SK-MEL-5 (cell line): ENCODE measurements at places on chromosomes 11 and 22. TPM values are rescaled to one million over a fixed set of nuclear protein-coding genes. Genes with fewer than 3 reads are reported as not detected.

KREMEN1 gene
- total RNA-seq: 23.0 and 23.5 TPM in 2 replicates

DNA sequence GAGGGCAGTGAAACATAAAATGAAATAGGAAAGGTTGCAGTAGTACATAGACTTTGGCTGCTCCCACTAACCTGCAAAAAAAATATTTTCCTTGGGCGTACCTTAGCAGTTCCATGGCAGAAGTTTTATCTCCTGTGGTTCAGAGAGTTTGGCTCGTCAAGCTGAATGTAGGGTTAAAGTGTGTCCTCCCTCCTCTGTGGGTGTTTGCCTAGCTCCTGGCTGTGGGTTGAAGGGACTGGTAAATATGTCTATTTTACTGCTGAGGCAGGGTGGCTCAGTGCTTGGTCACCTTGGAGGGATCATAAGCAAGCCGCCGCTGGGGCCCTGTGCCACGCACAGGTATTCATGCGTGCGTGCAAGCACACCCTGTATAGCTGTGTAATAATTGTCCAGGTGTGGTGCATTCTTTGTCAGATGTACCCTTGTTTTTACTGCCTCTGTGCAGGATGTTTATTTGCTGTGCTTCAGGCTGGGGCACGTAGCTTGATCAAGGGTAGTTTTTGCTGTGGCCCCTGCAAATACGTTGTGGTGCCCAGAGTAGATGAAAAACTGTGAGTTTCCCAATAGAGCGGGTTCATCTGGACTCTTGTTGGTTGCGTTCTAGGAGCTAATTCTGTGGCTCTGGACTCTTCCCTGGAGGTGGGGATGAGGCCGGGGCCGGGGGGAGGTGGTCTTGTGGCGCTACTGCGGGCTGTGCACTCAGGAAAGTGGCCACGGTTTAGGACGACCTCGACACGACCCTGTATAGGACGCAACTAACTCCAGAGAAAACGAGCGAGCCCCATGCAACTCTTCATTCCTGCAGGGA is 732 bp upstream of the SORL1 start:
- no peak for DNase-seq

SYT9 gene
- total RNA-seq: 0.11 TPM in 1 of 2 replicates, not detected in the other

DNA sequence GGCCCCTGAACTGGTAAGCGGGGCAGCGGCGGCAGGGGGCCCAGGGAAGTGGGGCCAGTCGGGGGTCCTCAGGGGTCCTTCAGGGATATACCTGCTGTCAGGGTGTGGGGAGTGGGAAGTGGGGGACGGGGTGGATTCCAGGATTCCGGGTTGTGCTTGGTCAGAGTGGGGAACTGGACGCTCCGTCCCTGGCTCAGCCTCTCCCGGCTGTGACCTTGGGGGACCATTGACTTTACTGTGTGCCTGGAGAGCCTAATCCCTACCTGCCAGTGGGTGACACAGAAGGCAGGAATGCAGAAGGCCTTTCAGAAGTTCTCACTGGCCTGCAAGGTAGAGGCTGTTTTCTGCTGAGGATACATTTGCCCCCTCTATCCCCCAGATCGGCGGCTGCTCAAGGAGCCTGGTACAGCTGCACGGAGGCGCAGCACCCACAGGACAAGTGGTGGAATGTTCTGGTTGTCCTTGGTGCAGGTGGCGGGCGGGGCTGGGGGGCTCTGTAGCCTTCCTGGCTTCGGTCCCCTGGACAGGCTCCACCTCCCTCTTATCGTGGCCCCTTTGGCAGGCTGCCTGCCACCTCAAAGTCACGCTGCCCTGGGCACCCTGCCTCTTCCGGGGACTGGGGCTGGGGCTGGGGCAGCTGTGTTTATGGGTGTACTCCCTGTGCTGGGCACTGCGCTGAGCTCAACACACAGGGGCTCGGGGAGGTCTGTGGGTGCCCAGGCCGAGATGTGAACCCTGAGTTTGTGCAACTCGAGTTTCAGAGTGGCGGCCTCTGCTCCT is 18.4 kb downstream of the KCNQ1 start:
- DNase-seq: no peak

DNA sequence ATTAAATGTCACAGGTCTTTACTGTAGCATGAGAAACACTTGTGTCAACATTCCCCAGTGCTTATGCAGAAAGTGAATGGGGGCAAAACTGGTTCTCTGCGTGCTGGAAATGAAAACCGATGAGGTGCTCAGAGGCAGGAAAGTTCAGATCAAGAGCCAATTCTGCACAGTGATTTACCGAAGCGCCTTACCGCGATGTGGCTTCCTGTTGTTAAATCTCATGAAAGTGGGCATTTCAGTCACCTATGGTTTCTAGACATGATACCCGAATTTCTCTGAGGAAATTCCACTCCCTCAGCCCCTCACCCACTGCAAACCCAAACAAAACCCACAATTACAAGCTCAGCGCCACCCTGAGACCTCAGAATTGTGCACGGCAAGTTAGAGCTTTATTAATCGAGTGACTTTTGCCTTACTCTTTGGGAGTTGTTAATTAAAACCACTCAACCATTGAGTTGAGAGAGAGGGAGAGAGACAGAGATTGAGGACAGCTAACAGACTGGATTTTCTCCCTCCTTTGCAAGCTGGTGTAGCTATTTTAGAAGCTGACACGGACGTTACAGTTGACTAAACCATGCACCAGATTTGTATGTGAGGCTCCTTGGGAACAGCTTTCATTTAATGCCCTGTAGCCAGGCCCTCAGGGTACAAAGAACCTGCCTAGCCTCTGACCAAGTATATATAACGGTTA is 196.4 kb downstream of the DBX1 start:
- no peak for DNase-seq

- no peak for DNase-seq
These were observed 14.4 kb downstream of the SCARF2 start for GRCh38 chr22:20423008-20423905.

DNA sequence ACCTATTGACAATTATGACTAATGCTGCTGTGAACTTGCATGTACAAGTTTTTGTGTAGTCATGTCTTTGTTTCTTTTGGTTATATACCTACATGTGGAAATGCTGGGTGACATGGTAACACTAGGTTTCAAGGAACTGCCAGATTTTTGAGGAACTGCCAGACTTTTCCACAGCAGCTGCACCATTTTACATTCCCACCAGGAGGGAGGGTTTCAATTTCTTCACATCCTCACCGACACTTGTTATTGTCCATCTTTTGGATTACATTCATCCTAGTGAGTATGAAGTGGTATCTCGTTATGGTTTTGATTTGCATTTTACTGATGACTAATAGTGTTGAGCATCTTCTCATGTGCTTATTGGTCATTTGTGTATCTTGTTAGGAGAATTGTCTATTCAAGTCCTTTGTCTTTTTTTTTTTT is 13.3 kb downstream of the CLDN5 start:
- no peak for DNase-seq

- DNase-seq: peak; percentile 81
These were observed 32.6 kb downstream of the PRCP start for GRCh38 chr11:82867495-82868082.

OR2AG2 gene
- total RNA-seq: 0.08 and 0.61 TPM in 2 replicates

- DNase-seq: no peak
These were observed 528 bp downstream of the WEE1 start for GRCh38 chr11:9573775-9574621.
